ENCODE measurements at places on chromosomes 12 and 14. TPM values are rescaled to one million over a fixed set of nuclear protein-coding genes. Genes with fewer than 3 reads are reported as not detected.

- no peaks in the 10 kb centered on the region for H3K4me1 ChIP-seq
- no peaks in the 10 kb centered on the region for H3K36me3 ChIP-seq
- H3K4me3 ChIP-seq, result no peak overlapping the region
- no peak for DNase-seq
- no peaks in the 10 kb centered on the region for H3K27me3 ChIP-seq
- H3K27ac ChIP-seq, result no peak overlapping the region
Measured at GRCh38 chr12:24597580-24597979, 351.3 kb downstream of the BCAT1 start.

DNA sequence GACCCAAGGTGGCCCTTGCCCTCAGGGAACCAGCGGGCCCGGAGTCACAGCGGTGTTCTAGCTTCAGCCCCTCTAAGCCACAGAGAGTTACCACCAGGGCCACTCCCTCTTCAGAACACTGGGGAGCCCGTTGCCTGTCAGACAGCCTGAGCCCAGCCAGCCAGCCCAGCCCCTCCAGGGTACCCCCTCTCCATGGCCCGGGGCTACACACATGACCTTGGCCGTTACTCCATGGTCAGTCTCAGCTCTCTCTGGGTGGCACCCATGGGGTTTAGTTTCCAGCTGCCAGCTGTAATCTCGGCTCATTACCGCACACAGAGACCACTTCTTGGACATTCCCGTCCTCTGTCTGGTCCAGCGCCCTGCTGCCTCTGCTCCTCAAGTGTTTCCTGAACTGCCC lies 35.0 kb downstream of the PPP2R5C start:
- no peak for DNase-seq
- no peaks in the 10 kb centered on the region for H3K4me1 ChIP-seq
- no peaks in the 10 kb centered on the region for H3K27me3 ChIP-seq
- H3K4me3 ChIP-seq, result no peak overlapping the region
- H3K36me3 ChIP-seq, result no peaks in the 10 kb centered on the region

KRT72 gene
- not detected for total RNA-seq

DNA sequence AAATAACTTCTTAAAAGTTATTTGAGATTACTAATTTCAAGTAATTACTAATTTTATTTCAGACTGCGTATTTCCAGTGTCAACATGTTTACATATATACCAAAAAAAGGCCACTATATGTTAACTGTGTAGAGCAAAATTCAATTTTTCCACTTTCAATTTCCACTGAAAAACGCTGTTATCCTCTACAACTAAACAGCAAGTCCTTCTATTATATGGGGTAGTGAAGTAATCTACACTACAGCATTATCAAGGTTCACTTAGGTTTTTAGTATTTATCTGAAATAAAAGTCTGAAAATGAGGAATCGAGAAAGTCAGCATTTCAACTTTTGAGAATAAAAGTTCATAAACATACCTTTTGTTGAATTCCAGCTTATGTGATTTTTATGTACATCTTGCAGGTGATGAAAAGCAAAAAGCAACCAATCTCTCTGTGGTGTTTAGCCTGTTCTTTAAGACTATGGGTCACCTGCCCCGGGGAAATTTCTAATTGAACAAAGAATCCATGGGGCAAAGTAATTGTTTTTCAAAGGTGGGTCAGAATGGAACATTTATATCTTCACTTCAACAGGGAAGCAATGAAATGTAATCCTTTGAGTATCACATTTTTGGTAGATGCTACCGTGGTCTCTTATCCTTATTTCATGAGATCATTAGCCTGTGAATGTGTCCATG lies 3.3 kb downstream of the BTG1 start:
- H3K4me3 ChIP-seq, result peak overlapping the region; percentile 92
- peak overlapping the region; percentile 98 for H3K27ac ChIP-seq
- peaks cover 12% of the 10 kb centered on the region for H3K36me3 ChIP-seq
- peaks cover 17% of the 10 kb centered on the region for H3K4me1 ChIP-seq

KRT73 gene
- not detected for total RNA-seq

DNA sequence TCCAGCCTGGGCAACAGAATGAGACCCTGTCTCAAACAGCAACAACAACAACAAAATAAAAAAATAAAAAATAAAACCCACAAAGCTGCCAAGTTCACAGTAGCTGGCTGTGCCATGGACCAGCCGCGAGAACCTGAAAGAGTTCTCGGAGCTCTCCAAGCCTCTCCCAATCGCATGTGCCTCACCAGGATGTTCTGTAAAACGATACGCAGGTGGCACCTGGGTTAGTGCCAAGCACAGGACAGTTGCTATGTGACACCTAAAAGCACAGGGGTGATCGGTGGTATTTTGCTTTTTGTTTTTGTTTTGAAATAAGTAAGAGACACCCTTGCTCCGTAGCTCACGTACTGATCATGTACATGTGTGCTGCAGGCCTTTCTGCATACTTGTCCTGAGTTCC lies 52.4 kb downstream of the RFLNA start:
- DNase-seq, result no peak
- no peaks in the 10 kb centered on the region for H3K4me1 ChIP-seq
- H3K4me3 ChIP-seq, result no peak overlapping the region
- H3K27ac ChIP-seq, result no peak overlapping the region
- no peaks in the 10 kb centered on the region for H3K36me3 ChIP-seq

ZFYVE26 gene
- total RNA-seq, result 32.3 TPM
